ENCODE measurements at places on chromosomes 16 and 17.

DNA sequence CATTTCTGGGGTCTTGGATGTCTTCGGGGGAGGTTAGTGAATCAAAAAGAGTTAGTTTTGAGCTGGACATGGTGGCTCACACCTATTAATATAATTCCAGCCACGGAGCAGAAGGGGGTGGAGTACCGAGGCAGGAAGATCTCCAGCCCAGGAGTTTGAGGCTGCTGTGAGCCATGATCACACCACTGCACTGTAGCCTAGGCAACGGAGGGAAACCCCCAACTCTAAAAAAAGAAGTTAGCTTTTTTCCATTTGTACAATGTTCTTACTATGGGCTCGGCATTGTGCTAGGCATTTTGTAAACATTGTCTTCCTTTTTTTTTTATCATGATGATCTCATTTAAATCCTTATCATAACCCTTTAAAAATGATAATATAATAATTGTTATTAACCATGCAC, 8.3 kb upstream of the SNF8 start:
- DNase-seq, result no peak

- DNase-seq, result no peak
Observed at GRCh38 chr17:58278661-58279015, 2.1 kb downstream of the MPO start.

- DNase-seq, result no peak
Observed at GRCh38 chr17:58568044-58568799, 53.8 kb upstream of the MTMR4 start.

DNA sequence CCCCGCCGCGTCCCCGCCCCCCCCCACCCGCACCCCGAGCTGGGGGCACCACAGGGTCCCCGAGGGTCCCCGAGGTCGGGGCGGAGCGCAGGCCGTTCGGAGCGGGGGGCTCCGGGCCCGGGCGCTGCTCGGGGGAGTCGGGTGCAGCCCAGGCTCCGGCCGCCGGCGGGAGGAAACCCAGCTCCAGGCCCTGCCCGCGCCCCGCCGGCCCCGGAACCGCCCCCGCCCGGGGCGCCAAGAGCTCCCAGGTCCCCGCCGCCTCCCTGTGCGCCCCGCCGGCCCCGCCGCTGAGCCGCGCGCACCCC, 33.2 kb upstream of the RPH3AL start:
- no peak for DNase-seq

DNA sequence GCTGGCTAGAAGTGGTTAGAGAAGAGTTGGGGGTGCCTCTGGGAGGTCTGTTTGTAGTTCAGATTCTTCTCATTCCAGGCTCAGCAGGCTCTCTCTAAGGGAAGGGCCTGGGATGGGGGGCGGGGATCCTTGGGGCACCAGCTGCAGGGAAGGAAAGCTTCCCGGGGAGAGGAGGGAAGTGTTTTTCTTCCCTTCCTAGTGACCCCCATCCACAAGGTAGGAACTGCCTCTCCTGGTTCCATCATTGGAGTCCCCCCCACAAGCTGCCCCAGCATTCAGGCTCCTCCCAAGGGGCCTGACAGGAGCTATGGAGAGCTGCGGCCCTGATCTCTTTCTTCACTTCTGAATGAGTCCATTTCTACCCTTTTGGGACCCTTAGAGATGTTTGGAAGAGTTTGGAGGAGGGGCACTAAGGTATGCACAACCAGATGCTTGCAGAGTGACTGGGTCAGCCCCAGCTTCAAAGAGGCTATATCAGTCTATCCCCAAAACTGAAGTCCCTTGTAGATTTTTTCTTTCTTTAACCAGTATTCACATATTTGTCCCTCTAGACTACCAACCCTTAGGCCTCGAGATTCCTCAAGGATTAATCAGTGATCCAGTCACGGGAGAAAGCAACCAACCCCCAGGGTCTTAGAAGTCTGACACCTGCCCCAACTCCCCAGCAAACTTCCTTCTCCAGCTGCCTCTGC, 13.9 kb upstream of the FZD2 start:
- no peak for DNase-seq
